ENCODE measurements at places on chromosomes 7 and 10.
A peak's percentile ranks its signal among the peaks of the same experiment; 100 is the strongest.

GRCh38 chr7:2101630-2102374 is 130.9 kb downstream of the MAD1L1 start:
- no peak for DNase-seq

GRCh38 chr7:125375942-125376341 is 446.3 kb upstream of the POT1 start:
- DNase-seq = peak; percentile 20

GRCh38 chr7:49346195-49346899 is 422.0 kb downstream of the CDC14C start:
- DNase-seq = no peak

DNA sequence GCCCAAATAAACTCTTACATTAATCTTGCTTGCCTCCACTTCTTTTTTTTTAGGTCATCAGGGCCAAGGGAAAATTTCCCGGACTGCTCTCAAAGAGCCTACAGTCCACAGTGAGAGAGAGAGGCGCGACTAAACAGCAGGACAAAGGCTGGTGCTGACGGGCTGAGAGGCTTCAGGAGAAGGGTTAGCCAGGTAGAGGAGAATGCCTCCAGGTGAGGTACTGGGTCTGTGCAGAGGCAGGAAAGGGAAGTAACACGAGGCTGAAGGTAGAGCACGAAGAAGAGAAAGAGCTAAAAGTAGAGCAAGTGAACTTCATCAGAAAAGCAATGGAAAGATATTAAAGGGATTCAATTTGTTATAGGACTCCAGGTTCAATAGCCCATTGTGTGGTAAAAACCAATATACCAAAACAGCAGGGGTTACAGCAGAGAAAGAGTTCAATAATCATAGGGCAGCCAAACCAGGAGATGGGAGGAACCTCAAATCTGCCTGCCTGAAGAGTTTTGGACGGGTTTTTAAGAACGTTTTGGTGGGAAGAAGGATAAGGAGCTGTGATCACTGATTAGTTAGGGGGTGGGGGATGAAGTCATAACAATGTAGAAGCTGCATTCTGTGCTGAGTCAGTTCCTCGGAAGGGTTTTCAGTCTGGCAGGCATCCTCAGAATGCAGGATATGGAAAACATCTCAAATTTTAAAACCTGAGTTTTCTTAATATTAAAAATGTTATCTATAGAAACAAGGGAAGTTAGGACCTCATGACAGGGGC is 171.5 kb downstream of the AKR1D1 start:
- no peak for DNase-seq

DNA sequence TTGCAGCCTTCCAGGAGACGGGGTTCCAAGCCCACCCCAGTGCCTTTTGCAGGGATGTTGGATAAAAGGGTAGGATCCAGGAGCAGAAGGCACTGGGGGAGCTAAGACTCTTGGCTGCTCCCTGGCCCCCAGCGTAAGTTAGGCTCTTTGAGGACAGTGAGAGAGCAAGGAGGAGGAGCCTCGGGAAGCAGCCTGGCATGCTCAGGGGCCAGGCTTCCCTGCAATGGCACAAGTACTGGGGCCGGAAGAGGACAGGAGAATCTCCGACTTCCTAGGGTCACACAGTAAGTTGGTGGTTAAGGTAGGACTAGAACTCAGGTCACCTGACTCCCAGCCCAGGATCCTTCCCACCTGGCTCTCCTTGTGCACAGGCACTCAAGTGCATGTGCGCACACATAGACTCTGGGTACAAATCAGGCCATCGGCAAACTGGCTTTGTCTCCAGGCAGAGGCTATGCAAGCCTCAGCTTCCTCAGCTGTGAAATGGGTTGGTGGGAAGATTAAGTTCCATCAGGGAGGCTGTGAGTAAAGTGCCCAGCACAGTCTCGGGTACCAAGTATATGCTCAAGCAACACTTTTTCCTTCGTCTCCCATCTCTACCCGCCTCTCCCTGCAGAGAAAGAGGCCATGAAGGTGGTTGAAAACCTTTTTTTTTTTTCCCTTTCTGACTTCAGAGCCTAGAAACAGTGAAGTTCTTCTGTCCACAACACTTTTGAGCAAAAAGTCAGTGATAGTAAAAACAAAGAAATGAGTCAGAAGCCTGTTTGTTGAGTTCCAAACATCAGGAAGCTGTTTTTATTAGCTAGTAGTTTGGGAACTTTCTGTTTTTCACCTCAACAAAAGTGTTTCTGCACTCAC is 79.1 kb downstream of the NEURL1 start:
- no peak for DNase-seq

GRCh38 chr10:132179551-132180392 is 7.0 kb upstream of the DPYSL4 start:
- DNase-seq = no peak

DNA sequence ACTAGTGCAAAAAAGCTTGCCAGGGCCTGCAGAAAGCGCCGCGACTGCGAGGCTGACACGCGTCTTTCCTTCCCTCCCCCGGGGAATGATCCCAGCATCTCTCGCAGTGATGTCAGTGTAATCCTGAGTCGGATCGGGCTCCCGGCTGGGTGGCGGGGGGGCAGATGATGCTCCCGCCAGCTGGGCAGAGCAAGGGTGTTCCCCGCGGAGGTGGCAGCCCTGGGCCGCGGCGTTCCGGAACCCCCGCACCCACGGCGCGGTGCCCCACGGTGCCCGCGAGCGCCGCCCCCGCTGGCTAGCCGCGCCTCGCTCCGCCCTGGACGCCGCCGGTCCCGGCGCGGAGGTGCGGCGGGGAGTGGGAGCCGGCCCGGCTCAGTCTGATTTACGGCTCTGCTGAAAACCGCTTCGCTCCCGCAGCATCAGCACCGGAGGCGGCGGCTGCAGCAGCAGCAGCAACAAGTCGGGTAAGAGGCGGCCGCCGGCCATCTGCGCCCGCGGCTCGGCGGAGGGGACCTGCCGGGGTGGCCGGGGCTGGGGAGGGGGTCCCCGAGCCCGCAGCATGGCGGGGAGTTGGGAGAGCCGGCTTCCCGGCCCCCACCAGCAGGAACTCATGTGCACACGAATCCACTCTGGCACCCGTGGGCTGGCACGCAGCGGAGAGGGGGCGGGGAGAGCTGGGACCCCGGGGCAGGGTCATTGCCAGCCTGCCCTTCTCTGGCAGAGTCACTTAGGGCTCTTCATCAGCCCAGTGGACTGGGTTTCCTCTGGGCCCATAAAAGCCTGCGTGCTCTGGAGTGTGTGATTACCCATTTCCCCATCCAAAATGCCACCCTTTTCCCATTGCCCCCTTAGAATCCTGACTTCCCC is at the start of gene ZNF365:
Gene ZNF365 (plus strand): TSS at position 375 of the 867 bp plus-strand sequence. CDS start 1,825 bp downstream, outside the sequence.
- no peak for DNase-seq

DNA sequence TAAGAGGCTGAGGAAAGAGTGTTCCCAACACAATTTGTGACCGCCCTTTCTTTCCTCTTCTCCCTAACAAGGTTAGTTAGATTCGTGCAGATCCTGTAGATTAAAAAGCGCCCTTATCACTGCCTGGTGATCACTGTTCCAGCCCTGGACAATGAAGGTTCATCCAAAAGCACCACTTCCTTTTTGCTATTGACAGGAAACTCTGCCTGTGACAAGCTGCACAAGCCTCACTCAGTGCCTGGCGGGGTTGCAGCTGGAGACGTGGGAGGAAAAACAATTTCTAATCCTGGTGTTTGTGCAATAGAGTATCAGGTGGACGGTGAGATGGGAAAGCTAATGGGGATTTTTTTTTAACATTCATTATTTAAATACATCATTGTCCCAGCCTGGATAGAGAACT is 105.9 kb upstream of the CAV2 start:
- no peak for DNase-seq

DNA sequence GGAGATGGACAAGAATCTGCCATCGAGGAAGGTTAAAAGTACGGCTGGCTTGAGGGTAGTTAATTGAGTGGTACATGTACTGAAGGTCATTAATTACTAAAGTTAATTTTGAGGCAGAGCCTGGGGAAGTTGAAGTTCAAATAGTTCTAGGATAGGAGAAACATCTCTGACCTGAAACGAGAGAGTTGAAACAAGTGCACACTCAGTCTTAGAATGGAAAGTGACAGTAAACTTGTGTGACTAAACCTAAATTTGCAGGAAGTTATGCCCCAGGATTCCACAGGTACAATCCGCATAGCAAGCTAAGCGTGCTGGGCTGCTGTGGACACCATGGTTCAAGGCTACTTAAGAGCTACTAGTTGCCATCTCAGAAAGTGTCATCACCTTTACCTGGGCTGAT is 209.9 kb downstream of the CHCHD3 start:
- DNase-seq = no peak

DNA sequence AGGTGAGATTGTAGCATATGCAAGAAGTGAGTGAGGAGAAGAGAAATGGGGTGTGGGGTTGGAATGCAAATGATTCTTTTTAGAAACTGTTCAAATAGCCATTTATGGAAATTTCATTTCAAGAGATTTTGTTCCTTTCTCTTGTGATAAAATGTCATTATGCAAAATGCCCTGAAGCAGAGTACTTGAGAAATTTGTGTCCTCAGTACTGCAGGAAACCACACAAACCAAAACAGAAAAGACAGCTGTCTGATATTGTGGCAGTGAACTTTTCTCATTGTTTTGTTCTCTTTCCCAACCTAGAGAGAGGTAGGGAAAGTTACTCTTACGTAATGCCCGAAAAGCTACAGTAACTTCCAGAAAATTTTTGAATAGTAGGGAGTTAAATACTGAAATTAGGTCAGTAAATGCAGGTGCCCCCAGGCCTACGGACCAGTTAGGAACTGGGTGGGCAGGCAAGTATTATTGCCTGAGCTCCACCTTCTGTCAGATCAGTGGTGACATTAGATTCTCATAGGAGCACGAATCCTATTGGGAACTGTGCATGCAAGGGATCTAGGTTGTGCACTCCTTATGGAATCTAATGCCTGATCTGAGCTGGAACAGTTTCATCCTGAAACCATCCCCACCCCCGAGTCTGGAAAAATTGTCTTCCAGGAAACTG is 34.0 kb downstream of the DLD start:
- DNase-seq = no peak

DNA sequence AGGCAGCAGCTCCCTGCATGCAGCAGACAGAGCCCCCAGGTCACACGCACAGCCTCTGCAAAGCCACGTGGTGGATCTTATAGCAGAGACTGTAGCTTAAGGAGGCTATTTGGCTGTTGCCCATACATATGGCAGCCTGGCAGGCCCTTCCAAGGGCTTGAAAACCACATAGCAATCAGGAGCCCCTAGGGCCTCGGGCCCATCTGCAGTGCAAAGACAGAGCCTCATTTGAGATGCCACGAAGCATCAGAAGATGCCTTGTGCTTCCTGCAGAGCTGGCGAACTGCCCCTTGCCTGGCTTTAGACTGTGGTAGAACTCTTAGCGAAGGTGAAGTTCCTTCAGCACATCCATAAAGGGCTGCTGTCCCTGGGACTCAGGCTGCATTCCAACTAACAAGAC is 309.9 kb downstream of the GRID1 start:
- DNase-seq = no peak

DNA sequence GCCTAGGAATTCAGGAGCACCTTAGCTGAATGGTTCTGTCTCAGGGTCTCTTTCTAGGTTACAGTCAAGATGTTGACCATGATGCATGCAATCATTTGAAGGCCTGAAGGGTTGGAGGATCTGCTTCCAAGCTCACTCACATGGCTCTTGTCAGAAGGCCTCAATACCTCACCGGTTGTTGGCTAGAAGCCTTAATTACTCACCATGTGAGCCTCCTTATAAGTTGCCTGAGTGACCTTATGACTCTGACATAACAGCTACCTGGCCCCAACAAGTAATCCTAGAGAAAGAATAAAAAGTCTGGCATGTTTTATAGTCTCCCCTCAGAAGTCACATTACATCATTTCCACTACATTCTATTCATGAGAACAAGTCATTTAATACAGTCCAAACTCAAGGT is 3.4 kb upstream of the C1GALT1 start:
- no peak for DNase-seq

- DNase-seq = no peak
These were observed 610.4 kb downstream of the IPMK start for GRCh38 chr10:57657164-57657765.

DNA sequence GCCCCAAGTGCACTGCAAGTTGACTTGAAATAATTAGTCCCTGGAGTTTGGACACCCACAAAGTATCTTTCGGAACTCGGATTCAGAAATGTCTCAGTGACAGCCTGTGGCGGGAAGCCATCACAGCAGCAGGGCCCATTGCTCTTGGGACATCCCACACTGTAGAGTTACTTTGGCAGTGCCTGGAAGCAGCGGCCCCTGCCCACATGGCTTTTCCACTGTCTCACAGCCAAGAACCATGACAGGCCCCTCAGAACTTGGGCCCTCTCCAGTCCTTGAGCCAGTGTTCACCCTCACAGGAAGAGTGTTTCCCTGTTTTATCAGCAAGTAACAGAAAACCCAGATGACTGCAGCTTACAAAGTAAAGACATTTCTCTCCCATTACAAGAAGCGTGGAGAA is 477.0 kb upstream of the GALNT17 start:
- DNase-seq = no peak

DNA sequence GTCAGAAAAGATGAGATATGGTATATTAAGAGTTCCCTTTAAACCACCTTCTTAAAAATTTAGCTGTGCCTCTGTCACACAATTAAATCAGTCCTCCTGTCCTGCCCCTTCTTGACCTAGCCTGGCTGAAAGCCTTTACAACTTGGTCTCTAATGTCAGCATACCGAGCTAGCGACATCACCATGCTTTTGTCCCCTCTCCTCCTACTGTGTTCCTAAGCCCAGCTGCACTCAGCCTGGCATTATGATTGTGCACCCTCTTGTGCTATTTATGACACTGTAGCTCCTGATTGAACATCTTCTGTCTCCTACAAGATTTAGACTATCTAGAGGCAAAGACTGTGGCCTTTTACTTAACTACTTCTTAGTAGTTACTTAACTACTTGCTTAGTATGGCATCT is 29.2 kb downstream of the TDRD1 start:
- DNase-seq = no peak

DNA sequence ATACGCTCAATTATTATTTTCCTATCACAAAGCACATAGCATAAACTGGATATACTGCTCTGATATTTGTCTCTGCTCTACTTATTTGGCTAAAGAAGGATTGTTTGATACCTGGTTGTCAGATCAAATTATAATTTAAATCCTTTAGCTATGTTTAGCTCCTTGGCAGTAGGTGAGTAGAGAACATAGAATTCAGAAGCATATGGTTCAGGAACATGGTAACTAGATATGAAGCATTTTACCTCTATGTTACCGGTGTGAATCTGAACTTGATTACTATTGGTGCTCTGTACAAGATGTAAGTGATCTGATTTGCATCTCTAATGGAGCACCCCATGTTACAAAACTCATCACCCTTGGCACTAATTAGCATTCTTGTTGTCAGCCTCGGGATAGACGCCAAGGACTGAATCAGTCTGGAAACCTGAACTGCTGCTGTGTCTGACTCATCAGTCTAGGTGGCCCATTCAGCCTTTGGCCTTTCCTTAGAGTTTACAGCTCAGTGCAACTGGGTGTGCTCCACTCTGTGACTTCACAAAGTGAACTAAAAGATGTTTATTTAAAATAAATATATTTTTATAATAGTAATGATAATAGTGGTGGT is 12.3 kb upstream of the MYPN start:
- no peak for DNase-seq

- DNase-seq = no peak
These were observed 26.5 kb upstream of the SMIM30 start for GRCh38 chr7:113144817-113145216.
